Caki2 (cell line): ENCODE measurements at places on chromosomes 6 and 20. TPM values are rescaled to one million over a fixed set of nuclear protein-coding genes. Genes with fewer than 3 reads are reported as not detected.

Gene TSPYL4
- 1.4 and 3.4 TPM in 2 replicates for total RNA-seq

Gene GMPR
- not detected in 2 replicates for total RNA-seq

Gene DEFB118
- total RNA-seq = not detected in 2 replicates

Gene CST7
- total RNA-seq = not detected in 2 replicates

Gene SLC16A10
- total RNA-seq = 0.14 and 0.74 TPM in 2 replicates

Gene TCEA2
- total RNA-seq = 62.0 and 90.0 TPM in 2 replicates

Gene SLC35F1
- not detected in 2 replicates for total RNA-seq

Gene TRERF1
- total RNA-seq = 0.58 and 2.0 TPM in 2 replicates

Gene MICB
- total RNA-seq = 11.5 and 18.2 TPM in 2 replicates

Gene BEND3
- 2.3 and 2.6 TPM in 2 replicates for total RNA-seq

Gene ZNF334
- 0.24 TPM in 1 of 2 replicates, not detected in the other for total RNA-seq

Gene NKX2-2
- not detected in 2 replicates for total RNA-seq

Gene CDH4
- total RNA-seq = 2.7 and 3.5 TPM in 2 replicates

Gene OPRM1
- total RNA-seq = not detected in 2 replicates

Gene PPP1R16B
- 0.07 and 0.78 TPM in 2 replicates for total RNA-seq

Gene FAM83C
- total RNA-seq = 0.20 TPM in 1 of 2 replicates, not detected in the other

Gene FNDC11
- total RNA-seq = 1.1 and 8.2 TPM in 2 replicates

Gene FOXF2
- total RNA-seq = 6.8 and 14.1 TPM in 2 replicates

GRCh38 chr6:18323935-18324705 lies 59.8 kb upstream of the DEK start:
- DNase-seq = peak; percentile 62

GRCh38 chr20:5463007-5463686 lies 146.4 kb upstream of the PROKR2 start:
- DNase-seq = no peak

DNA sequence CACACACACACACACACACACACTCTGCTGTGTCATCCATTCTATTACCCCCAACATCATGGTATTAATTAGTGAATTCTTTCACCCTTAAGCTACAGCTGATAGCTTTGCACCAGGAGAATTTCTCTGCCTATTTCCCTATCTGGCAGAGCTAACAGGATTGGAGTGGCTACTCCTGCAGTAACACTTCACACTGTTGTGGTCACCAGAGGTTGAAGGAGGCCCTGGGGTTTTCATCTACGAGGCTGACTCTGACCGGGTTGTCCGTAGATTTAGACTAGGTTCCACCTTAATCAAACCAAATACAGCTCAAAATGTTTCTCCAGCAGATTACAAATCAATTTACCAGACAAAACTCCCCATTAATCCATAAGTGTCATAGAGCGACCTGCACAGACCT lies 69.2 kb upstream of the RIPOR2 start:
- no peak for DNase-seq

- DNase-seq = no peak
These were observed 61.6 kb downstream of the KIAA0319 start for GRCh38 chr6:24584382-24584720.

DNA sequence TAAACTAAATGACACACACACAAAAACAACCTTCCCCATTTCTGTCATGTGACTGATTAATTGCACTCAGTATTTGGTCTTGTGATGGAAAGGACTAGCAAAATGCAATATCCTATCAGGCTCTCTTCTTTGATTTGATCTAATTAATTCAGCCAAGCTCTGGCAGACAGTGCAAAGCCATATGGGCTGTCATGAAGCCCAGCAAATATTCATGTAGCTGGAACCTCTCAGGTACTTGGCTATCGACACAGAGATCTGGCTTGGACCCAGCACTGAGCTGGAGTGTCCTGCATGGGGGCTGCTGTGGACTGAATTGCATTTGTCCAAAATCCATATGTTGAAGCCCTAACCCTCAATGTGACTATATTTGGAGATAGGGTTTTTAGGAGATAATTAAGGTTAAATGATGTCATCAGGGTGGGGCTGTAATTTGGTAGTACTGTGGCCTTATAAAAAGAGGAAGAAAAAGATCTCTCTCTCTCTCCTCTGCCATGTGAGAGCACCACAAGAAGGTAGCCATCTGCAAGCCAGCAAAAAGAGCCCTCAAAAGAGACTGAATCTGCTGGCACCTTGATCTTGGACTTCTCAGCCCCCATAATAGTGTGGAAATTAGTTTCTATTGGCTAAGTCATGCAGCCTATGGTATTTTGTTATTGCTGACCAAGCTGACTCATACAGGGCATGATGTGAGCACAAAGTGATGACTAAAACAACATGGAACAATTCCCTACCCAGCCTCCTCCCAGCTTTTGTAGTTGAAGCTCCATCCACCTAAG lies 77.1 kb downstream of the STMND1 start:
- DNase-seq = peak; percentile 50

GRCh38 chr20:63290136-63290676 lies 2.8 kb upstream of the COL20A1 start:
- DNase-seq = no peak

DNA sequence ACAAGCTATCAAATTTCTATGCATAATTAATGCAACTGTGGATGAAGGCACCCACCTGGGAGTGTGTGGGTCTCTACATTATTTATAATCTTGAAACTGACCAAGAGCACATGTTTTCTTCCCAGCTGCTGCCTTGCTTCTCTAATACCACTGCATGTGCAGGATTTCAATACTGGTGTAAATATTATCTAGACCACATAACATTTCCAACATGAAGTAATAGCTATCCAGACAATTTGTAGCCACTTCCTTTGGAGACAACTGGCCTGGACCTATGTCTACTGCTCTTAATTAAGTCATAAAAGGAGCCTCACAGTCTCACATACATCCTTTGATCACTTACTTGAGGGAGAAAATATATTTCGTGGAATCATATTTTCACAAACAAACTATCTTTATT lies 180.7 kb downstream of the HIVEP2 start:
- no peak for DNase-seq

- peak; percentile 64 for DNase-seq
These were observed 1.9 kb downstream of the EDN1 start for GRCh38 chr6:12291839-12292604.

- no peak for DNase-seq
These were observed 501.4 kb downstream of the EPM2A start for GRCh38 chr6:145233955-145234354.

DNA sequence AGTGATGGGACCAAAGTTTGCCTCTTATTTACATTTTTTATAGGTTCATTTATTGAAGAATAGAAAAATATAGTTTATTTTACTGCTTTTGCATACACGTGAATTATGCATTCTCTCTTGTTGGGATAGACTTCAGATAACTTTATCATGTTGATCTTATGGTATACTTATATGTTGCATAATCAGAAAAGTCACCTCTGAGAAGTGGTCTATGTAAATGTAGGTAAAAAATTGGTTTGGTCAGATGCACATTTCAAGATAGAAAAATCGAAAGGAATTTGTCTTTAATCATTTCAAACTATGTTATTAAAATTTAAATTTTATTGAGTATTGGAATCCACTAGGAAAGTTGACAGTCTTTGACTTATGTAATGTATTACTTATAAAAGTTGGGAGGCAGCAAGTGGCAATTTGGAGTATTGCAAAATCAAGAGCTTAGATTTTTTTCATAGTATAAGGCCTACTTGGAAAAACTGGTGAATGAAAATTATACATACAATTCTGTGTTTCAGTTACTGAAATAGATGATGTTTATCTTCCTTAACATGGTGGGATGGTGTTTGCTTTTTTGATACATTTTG lies 2.4 kb downstream of the PHF3 start:
- no peak for DNase-seq

DNA sequence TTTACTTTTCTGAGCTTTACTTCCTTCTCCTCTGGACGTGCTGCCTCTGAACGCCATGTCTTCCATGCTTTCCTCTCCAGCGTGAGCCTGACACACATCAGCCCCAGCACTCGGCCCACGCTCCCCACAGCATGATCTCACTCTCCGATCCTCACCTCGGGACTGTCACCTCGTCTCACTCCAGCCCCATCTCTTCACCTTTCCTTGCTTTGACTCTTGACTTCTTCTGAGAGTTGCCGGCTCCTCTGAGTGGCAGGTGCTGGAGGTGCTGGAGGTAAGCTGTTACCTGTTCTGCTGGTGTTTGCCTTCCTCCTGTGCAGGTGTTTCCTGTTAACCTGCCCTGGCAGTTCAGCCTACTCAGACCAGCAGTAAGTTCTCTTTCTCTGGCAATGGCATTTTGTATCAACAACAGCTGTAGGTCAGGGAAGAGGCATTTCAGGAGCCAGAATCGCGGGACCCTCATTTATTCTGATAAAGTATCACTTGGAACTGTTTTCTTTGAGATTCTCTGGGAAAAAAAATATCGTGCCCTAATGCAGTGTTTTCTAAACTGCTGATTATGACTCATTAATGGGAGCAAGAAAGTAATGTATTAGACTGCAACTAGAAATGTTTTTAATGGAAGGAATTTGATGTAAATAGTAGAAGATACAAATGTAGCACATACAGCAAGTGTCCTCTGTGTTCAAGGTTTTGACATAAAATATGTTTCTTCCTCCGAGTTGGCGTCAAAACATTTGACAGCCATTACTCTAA lies 106.5 kb downstream of the ARID1B start:
- no peak for DNase-seq

DNA sequence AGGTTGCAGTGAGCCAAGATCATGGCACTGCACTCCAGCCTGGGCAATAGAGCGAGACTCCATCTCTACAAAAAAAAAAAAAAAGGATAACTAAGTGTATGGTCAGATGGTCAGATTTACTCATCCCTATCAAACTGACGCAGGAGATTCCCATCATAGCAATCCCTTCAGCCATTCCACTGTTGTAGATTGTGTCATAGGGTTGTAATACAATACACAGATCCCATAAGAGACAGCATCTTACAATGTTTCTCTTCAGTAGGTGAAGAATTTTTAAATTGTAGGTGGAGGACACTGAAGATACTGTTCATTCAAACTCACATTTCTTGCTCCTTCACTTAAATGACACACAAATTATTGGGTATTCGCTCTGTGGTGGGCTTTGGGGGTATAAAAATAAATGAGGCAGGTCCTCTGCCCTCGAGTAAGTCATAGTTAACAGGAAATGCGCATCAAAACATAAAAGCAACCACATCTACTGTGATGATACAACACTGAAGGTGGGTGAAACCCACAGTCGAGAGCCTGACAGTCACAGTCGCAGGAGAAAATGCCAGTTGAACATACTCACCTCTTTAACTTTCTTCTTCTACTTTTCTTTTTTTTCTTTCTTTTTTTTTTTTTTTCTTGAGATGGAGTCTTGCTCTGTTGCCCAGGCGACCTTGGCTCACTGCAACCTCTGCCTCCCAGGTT lies 205.5 kb downstream of the ZNF217 start:
- DNase-seq = no peak

DNA sequence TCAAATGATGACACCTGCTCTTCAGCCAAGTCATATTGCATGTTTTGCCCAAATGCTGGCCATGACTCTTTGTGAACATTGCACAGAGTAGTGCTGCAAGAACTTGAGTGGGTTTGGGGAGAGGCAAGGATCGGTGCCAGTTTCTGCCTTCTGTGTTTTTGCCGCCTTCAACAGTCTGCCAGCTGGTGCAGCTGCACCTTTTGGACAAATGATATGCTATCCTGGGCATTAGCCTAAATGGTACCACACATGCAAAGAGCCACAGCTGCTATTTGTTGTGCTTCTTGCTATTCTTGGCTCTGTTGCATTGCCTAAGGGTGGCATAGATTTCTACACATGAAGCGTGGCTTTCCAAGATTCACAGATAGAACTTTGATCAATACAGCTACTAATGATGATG lies 189.0 kb upstream of the CCN2 start:
- DNase-seq = no peak

GRCh38 chr20:11153819-11154218 lies 480.0 kb upstream of the JAG1 start:
- peak; percentile 30 for DNase-seq

DNA sequence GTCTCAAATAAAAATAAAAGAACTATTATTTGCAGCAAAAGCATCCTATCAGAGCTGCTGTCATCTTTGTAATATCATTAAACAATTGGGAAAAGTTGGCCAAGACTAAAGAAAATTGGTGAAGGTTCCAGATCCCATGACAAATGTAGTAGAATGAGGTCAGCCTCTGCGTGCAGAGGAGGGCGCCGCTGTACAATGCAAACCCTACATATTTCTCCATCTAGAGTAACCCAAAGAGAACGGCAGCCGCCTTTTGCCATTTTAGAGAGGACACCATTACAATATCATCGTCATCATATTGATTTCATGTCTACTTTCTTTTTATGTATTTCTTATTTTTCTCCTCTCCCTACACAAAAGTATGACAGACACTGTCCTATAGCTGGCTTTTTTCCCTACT lies 59.5 kb downstream of the ZMYND8 start:
- DNase-seq = no peak

DNA sequence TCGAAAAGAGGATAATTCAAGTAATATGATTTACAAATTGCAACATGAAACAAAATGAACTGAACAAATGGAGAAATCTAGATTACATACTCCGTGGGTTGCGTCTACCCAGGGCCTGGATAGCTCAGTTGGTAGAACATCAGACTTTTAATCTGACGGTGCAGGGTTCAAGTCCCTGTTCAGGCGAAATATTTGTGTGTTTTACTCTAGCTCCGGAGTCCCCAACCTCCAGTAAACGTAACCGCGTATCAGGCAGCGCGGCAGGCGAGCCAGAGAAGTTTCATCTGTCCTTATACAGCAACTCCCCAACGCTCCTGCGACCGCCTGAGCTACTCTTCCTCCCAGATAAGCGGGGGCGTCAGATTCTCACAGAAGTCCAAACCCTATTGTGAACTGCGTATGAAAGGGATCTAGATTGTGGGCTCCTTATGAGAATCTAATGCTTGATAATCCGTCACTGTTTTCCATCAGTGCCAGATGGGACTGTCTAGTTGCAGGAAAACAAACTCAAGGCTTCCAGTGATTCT lies 176.1 kb downstream of the TRIM27 start:
- peak; percentile 93 for DNase-seq

DNA sequence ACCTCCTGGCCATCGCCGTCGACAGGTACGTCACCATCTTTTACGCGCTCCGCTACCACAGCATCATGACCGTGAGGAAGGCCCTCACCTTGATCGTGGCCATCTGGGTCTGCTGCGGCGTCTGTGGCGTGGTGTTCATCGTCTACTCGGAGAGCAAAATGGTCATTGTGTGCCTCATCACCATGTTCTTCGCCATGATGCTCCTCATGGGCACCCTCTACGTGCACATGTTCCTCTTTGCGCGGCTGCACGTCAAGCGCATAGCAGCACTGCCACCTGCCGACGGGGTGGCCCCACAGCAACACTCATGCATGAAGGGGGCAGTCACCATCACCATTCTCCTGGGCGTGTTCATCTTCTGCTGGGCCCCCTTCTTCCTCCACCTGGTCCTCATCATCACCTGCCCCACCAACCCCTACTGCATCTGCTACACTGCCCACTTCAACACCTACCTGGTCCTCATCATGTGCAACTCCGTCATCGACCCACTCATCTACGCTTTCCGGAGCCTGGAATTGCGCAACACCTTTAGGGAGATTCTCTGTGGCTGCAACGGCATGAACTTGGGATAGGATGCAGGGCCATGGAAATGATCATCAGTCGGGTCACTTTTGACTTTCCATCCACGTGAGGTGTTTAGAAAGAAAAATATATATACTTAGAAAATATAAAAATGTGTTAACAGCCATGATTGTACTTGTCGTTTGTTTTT lies 868 bp downstream of the MC3R start:
- peak; percentile 14 for DNase-seq

GRCh38 chr6:161200610-161201370 lies 73.1 kb downstream of the AGPAT4 start:
- DNase-seq = no peak

- peak; percentile 79 for DNase-seq
These were observed 142.7 kb upstream of the EXOC2 start for GRCh38 chr6:835476-836160.

- no peak for DNase-seq
These were observed 620.5 kb downstream of the DOK5 start for GRCh38 chr20:55095745-55096400.
